ENCODE measurements at places on chromosomes 7 and 10.

GRCh38 chr7:112874909-112875308 is 84.7 kb upstream of the TMEM168 start:
- DNase-seq, result no peak

- no peak for DNase-seq
These were observed 22.5 kb downstream of the EMX2 start for GRCh38 chr10:117565068-117565467.

- DNase-seq, result no peak
These were observed 35.2 kb upstream of the YAE1 start for GRCh38 chr7:39530971-39531370.

DNA sequence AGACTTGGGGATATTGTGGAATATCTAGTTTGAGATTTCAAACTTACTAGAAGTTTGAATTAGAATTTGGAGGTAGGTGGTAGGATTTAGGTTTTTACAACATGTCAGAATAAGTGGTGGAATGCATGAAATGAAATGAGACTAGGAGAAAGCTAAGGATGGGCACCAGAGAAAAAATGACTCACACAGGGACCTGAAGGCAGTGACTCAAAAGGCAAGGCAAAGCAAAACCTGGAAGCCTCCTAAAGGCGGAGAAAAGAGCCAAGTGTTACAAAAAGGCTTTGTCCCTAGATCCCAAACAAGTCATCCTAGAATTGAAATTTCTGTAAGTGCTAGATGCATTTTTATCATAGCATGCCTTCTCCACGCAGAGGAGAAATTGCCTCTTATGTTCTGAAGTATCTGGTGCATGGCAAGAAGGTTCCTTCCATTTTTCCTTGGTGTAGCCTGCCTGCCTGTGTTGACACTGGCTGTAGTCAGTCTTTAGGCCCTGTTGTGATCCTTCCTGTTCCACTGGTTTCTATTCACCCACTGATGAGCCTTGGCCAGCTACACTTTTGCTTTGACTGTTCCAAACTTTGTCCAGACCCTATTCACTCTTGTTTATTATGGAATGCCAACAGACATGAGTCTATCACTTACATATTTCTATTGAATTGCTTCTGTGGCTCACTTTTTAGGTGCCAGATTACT is 109.3 kb downstream of the ETV1 start:
- DNase-seq, result peak; percentile 60

- DNase-seq, result peak; percentile 81
These were observed 118.2 kb downstream of the JAZF1 start for GRCh38 chr7:28062197-28062991.

DNA sequence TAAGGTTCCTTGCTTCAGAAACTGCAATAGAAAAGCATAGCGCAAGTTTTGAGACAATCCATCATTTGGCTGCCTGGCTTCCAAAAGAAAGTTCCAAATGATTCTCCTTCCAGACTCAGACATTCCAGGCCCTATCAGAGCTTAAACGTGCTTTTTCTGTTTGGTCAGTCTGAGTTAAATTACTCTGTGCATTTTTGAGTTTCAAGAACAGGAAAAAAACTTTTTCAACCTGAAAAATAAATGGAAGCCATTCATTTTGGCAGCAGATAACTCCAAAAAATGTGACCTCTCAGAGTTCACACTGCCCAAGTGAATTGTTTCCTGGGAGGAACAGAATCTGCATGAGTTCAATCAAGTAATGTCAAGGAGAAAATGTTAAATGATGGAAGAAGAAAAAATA is 354.2 kb downstream of the CXCL12 start:
- no peak for DNase-seq

DNA sequence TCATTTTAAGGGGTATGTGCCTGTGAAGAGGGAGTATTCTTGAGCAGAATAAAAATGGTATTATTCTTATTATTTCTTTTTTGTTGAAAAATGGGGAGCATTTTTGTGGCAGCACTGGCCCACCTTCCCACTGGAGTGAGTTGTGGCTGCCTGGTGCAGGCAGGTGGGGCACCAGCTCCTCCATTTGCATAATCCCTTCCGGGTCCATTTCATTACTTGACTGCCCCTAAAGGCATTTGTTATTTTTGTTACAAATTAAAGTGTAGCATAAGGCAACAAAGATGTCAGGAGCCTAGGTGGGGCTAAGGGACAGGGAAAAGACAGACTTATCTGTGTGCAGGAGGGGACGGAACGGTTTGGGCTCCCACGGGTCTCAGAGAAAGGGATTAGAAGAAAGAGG is 26.8 kb downstream of the GOLGA7B start:
- no peak for DNase-seq

DNA sequence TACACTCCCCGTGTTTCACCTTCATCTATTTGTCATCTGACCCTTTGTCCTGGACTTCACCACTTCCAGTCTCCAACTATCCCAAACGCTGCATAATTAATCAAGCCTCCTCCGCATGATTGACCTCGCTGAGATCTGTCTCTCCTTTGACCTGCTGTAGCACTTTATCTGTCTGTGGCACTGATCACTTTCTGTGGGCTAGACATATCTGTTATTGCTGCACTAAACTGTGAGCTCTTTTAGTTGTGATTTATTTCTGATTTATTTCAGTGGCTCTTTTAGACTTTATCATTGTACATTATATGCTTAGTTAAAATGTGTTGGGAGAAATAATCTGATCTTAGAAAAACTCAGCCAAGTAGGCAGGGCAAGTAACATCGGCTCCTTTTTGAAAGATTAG is 91.9 kb upstream of the GATA3 start:
- DNase-seq, result no peak

DNA sequence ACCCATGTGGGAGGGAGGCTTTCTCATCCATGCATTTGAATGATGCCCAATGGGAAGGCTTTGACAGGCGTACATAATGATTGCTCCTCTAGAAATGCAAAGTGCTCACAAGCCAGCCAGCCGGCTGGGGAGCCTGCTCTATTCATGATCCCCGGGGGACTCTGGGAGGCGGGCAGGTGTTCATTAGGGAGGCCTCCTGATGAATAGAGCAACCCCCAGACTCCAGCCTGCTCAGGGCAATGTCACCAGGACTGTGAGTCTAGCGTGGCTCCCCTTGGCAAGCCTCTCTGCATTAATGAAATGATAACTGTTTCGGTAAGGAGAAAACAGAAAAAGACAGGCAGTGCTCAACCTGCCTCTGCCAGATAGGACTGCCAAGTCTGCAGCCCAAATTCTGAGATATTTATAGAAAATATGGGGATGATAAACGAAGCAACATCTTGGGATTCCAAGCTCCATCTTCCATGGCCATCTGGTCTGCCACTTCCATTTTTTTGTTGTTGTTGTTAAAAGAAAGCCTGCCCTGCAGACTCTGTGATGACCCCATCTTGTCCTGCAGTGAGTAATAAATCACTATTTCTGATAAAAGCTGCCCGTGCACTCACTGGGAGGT is 236.4 kb downstream of the PRPF18 start:
- DNase-seq, result no peak

- no peak for DNase-seq
These were observed 6.7 kb upstream of the FAM180A start for GRCh38 chr7:135755351-135755753.

- no peak for DNase-seq
These were observed 14.3 kb downstream of the GALNT17 start for GRCh38 chr7:71145906-71146901.
